Choroid plexus epithelial cell (primary cell): ENCODE measurements at places on chromosomes 16 and 17.

- peak; percentile 18 for DNase-seq
Measured at GRCh38 chr17:27414271-27414670, 42.0 kb upstream of the KSR1 start.

GRCh38 chr17:333626-334396 lies 18.8 kb downstream of the RPH3AL start:
- peak; percentile 48 for DNase-seq

DNA sequence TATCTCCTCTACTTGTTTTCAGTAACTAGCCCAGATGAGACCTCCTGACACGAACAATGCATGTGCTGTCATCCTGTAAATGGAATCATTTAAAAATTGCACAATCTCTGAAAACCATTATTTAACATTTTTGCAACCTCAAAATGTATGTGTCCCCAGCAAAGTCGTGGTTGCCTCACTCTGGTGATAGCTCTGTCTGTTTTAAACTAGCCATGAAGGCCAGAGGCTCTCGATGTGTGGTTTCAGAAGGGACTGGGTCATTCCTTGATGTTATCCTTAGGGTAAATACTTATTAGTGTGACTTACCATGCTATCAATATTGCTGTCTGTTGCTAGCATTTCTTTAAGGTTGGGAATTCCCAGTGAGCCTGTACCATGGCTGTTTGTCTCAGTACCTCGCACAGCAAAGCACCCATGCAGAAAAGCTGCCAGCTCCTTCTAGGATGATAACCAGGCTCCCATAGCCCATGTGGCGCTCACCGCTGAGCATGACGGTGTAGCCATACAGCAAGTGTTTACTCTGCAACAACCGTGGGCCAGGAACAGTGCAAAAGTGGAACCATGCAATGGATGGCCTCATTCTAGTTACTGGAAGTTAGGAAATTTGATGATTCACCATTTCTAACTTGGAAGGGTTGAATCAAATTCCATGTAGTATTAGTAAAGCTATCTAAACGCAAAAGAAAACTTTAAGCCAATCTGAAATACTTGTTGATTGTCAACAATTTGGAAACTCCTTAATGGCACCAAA lies 2.9 kb upstream of the PGS1 start:
- peak; percentile 96 for DNase-seq

DNA sequence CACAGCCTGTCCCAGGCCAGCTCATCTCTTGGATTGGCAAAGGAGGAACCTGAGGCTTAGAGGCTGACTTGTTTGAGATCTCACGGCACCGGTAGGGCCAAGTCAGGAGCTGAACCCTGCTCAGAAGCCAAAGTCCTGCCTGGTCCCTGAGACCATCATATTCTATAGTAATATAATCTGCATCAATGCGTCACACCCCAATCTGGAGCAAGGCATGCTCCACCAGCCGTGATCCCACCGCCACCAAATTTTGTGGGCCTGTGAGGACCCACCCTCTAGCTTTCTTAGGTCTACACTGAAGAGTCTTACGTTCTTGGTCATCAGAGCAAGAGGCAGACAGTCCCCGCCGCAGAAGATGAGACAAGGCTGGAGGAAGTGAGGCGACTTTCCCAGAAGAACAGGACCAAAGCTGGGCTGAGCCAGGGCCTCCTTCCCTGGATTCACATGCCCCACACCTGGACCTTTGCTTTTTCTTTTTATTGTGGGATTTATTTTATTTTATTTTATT lies 2.7 kb downstream of the SULT1A1 start:
- no peak for DNase-seq

DNA sequence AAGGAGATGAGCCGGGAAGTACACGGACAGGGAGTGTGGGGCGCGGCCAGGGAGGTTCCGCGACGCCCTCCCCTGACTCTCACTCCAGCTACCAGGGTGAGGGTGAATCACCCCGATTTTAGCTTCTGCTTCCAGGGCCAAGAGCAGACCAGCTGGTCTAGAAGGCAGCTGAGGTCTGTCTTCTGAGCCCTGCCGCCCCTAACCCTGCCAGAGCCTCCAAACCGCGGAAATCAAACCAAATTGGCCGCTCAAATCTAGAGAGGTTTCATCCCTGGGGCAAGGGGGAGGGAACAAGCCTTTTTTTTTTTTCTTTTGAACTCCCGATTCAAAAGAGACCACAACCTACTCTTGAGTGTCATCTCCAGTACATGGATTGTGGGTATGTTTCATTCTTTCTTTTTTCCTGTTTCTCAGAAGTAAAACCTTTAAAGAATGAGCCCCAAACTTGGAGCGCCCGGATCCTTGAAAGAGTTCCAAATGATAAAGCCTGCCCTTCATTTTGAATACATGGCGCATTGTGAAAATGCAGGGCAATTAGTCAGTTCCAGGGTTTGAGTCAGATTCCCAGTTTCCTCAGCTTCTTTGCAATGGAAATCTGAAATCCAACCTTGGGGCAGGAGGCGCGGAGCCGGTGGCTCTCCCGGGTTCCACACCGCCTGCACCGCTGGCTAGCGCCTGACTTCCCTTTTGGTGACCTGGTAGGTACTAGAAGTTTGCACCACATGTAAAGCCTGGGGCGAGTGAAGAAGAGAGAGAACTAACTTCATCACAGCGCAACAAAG lies 16.5 kb upstream of the ZFHX3 start:
- DNase-seq: no peak

GRCh38 chr17:10993126-10993525 lies 155.2 kb upstream of the PIRT start:
- no peak for DNase-seq

- DNase-seq: no peak
Measured at GRCh38 chr17:897970-898619, 81.5 kb downstream of the NXN start.

DNA sequence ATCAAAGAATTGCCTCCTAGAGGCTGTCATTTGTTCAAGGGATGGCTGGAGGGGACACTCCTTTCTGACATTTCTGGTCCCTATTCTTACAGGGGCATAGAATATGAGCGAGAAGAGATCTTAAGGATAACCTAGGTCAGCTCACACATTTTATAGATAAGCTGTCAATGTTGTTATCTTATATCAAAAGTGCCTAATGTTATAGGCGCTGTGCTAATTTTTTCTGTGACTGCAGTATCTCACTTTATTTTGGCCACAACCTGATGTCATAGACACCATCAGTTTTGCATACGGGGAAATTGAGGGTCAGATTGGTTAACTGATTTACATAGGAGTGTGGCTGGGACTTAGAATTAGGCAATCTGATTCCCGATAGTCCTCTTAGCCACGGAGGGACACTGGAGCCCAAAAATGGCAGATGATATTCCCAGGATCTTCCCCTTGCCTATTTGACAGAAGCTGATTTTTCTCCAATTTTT lies 1.2 kb downstream of the CPD start:
- DNase-seq: no peak

DNA sequence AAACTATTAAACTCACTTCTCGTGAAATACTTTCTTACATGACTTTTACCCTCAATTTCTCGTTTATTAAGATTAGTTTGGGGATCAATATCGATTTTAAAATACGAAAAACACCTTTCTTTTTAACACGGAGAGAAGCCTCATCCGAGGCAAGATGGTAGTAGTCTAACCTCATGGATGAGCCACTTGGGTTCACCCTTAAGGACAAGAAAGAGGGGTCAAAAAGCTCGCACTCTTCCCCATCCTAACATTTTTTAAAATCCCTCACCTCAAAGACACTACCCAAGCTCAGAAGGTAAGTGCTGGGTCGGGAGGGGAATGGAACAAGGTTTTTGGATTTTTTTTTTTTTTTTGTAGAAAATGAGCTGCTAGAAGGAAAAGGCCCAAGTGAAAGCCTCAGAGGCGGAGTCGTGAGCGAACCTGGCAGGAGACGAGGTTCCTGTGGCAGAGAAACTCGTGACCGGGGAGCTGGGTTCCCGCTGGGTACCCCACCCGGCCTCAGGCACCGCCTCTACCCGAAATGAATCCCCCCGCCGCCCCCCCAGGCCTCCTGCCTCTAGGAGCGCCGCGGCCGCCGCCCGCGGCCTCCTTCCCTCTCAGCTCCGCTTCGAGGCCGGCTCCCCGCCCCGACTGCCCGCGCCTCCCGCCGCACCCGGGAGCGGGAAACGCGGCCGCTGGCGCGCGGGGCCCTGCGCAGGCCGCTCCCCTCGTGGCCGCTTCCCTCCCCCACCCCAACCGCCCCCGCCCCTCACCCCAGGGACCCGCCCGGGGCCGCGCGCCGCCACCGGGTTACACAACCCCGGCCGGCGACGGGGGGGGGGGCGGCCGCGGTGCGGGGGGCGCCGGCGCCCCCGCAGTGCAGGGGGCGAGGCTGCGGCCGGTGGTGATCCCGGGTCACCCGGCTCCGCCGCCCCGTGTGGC lies 1.6 kb downstream of the NUFIP2 start:
- peak; percentile 72 for DNase-seq

DNA sequence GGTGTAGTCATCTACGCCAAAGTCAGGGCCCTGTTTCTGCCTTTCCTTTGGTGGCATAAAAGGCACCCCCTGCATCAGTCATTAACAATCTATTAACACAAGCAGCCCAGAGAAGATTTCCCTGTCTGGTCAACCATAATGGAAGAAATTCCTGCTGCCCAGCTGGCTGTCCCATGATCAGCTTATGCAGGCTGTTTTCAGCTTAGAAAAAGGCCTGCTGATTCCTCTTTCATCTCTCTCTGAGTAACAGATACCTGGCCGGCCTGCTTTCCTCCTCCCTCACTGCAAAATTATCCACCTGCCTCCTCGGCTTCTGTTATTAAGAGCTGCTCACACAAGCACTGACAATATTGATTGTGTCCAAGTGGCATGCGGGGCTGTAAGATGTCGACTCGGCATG lies 70.3 kb upstream of the MMP2 start:
- no peak for DNase-seq

GRCh38 chr17:82214012-82214628 lies 1.5 kb upstream of the CCDC57 start:
- DNase-seq: no peak

- DNase-seq: no peak
Measured at GRCh38 chr17:70891306-70891705, 722.0 kb downstream of the KCNJ2 start.

GRCh38 chr16:16137110-16137509 lies 86.2 kb downstream of the ABCC6 start:
- DNase-seq: no peak

- no peak for DNase-seq
Measured at GRCh38 chr17:78526231-78527025, 50.8 kb downstream of the DNAH17 start.

DNA sequence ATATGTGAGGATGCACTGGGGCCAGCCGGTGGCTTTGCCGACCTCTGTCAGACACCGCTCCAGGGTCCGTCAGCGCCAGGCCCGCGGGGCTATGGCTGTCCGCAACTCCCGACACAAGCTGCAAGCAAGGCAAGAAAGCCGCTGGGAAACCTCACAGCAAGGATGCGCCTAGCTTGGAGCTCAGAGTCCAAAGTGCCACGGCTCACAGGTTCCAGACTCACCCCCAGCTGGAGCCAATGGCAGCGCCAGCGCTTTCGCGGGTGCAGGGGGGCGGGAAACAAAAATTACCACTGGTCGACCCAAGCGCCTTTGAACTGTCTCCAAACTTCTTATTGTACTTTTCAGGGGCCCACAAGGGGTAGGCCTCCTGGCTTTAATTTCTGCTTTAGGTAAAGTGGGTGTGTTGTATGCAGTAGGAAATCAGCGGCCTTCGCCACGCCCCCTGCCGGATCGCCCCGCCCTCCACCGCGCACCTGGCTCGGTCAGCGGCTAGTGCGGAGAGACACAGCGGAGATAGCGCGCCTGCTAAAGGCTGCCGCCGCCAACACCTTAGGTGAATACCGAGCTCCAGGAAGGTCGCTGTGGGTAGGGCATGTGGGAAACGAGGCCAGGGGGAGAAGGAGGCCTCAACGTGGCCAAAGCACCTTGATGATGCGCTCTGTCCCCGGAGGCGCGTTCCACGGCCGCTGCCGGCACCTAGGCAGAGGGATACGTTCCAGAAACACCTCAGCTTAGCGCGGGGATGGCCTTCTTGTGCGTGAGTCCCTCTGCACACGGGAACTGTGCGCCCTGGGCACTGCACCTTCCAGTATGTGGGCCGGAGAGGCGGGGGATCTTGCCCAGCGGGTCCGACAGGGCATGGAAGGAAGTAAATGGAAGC lies 61.0 kb upstream of the RBL2 start:
- DNase-seq: no peak

DNA sequence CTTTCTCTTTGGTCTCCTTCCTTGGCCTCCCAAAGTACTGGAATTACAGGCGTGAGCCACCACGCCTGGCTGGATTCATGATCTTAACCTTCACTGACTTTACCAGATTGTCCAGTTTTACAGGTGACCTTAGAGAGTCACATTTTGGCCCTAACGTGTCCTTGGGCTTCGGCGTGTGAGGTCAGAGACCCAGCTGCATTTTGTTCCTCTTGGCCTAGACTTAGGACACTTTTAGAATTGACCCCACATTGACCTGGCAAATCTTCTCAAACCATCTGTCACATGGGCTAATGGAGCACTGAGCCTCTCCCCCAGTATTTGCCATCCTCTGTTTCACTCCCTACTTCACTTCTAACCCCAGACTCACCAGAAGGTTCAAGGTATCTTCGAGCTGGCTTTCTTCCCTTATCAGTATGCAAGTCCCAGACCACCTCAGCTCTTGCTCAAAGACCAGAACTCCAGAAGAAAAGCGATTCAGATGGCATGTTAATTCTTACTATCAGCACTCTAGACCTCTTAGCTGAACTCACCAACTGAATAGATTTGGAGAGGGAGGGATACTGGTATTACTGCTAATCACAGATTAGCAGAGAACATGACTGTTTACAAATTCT lies 1.7 kb upstream of the CYTH1 start:
- DNase-seq: no peak

DNA sequence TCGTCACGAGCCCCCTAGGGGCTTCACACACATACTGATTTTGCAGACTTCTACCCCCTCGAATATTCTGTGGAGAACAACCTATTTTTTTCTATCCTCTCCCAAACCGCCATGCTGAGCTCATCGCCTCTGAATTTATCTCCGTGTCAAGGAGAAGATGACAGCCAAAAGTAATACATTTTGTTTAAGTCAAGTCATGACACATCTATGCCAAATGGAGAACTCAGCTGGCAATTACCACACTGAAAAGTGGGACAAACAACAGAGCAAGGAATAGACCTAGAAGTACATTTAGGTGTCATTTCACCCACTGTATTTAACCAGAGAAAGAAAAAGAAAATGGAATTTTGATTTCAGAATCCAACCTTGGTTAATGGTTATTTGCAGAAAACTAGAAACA lies 260.2 kb downstream of the SLC39A11 start:
- no peak for DNase-seq

DNA sequence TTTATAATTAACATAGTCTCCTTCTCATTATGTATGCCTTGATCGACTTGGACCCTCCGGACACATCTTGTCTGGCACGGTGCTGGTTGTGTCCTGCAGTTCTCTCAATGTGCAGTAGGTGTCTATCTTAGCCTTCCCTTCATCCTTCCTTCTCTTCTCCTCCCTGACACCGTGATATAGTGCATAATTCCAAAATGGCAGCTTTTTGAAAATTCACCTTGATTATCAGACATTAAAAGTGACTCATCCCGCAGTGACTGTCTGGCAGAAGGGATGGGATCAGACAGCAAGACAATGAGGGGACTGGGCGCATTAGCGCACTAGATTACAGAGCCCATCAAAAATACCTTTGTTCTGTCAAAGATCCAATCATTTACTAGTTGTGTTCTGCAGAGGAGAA lies 70.0 kb upstream of the PMFBP1 start:
- peak; percentile 79 for DNase-seq
